ENCODE measurements at places on chromosomes 11 and 22.

DNA sequence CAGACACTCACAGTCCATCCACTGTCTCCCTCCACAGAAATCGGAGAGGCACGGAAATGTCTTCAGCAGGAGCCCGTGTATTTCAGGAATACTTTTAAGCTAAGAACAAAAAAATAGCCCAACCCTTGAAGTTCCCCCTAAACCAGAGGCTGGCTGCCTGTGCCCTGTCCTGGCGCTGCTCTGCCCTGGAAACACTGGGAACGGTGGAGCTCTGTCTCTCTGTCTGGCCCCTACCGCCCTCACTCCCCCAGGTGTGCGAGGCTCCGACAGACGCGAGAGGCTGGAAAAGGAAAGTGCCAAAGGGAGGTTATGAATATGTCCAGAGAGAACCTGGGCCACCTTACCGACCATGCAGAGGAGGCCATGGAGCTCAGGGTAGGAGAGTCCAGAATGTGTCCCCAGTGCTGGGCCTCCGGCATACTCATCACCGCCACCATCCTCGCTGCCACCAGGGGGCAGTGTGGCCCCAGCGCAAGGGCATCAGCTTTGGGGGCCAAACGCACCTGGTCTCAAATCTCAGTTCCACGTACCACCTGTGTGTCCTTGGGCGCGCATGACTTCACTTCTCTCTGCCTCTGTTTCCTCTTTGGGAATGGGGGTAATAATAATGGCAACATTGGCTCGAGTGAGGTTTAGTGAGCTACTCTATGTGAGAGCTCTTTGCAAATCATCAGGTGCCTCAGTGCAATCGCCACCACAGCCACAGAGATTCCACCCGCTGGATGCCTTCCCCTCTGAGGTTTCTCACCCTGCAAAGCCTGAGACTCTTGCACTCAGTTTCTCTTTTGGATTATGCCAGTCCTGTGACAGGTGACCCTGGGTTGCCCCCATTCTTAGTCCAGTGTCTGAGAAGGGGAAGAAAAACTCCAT lies 10.4 kb upstream of the SLCO2B1 start:
- DNase-seq: no peak

GRCh38 chr22:43476341-43476740 lies 64.5 kb downstream of the MPPED1 start:
- no peak for DNase-seq

DNA sequence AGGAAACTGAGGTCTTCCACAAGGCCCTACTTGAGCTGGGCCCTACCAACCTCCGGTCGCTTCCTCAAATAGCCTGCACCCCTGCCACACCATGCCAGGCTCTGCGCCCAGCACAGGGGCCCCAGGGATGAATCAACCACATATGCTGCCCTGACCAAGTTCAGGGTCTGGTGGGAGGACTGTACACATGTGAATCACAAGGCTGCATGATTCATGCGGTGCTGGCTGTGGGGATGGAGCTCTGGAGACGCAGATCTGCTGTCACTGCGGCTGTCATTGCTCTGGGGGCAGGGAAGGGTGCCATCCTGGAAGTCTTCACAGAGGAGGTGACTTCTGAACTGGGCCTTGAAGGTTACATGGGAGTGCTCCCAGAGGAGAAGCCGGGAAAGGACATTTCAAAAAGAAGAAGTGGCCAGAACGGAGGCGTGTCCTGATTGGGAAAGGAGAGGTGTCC lies 21.5 kb downstream of the CYTH4 start:
- no peak for DNase-seq

DNA sequence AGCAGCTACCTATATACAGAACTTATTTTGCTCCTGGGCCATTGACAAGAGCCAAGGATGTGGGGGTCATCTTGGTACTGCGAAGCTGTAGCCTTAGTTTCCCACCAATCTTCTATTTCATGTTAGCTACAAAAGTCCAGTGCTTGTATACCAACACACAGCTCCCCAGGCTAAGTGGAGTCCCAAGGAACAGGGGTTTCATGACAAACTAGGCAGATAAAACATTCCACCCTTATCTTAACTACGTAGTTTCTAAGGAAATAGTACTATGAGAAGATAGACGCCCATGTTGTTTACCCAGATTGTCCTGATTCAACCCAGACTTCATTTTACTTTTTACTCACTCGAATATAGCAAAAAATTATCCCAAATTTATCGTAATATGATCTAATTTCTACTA lies 218.5 kb downstream of the DYNC2H1 start:
- no peak for DNase-seq

GRCh38 chr11:17543041-17543440 lies 1.2 kb downstream of the USH1C start:
- no peak for DNase-seq

DNA sequence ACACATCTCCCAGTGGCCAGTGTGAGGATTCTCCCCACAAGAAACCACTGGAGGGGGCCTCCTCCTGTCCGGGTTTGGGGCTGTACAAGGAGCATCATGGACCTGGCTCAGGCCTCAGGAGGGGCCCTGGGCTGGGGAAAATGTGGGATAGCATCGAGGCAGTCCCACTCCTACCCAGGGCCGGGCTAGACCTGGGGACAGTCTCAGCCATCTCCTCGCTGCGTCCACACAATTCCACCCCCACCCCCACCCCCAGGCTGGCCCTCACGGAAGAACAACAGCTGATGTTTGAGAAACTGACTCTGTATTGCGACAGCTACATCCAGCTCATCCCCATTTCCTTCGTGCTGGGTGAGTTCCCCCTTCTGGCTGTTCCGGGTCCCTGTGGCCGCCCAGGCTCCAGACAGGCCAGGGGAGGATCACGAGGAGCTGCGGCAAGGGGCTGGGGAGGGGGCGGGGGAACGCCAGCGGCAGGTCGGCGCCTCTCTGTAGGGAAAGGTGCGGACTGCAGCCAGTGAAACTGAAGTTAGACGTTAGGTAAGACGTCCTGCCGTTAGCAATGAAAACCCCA lies 4.8 kb downstream of the BEST1 start:
- no peak for DNase-seq

- no peak for DNase-seq
Measured at GRCh38 chr11:76173663-76174062, 32.6 kb downstream of the WNT11 start.

DNA sequence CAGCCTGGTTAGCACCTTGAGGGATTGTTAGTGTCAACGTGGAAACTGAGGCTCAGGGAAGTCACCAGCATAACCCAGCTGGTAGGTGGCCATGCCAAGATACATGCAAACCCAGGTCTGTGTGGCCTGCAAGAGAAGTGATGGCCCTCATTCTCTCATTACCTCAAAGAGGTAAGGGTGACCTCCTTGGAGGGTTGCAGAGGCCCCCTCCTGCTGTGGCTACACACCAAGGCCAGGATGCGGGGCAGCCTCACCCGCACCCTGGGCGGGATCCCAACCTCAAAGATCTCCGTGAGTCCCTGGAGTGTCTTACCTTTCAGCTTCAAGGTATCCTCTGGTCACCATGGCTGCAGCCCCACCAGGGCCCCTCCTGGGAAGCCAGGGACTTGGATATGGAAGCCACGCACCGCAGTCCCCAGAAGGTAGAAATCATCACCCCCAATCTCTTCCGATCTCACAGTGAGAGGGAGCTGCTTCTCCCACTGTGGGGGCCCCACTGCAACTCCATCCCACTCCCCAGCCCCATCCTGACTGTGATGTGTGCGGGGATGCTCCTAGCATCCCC lies 95.4 kb downstream of the MORC2 start:
- DNase-seq: no peak

DNA sequence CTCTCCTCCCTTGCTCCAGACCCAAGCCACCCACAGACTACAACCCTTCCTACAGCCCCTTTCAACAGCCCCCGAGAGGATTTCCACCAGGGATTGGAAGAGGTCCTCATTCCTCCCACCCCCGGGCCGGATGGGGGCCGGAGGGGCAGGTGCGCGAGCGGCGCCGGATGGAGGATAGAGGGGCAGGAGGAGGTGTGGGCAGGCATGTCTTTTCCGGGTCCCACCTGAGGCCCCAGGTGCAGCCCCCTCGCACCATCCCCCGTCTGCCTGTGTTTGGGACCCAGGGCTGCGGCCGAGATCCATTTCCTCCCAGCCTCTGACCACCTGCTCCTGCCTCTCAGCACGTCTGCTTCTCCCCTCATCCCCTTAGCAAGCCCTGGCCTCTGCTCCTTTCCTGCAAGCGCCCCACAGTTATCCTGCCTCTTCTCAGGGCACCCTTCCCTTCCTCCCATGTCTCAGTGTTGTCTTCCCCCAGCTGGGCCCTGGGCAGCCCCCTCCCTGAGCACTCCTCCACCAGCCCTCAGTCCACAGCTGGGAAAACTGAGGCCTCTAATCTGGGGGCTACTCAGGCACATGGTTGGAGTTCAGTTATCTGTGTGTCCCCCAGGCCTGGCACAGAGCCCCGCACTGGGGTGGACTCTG lies 19.3 kb upstream of the CBX7 start:
- DNase-seq: no peak

- no peak for DNase-seq
Measured at GRCh38 chr11:69167916-69168691, 12.4 kb downstream of the SMIM38 start.

- no peak for DNase-seq
Measured at GRCh38 chr11:111427471-111427912, 48.4 kb upstream of the POU2AF1 start.

DNA sequence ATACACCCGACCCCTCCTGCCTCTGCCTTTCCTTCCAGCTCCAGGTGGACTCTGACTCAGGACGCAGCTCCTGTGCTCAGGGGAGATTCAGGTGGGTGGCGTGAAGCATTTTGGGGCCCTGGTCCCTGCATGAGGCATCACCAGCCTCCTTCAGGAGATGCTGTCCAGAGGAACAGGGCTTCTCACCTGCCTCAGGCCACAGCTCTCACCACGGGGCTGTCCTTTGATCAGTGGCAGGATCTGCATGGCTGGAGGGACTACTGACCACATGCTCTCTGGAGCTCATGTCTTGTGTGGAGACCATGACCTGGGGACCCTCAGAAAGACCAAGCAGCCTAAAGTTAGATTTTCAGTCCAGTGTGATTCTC lies 58.8 kb downstream of the GGTLC2 start:
- DNase-seq: no peak

GRCh38 chr11:3834664-3835461 lies 5.9 kb downstream of the RHOG start:
- no peak for DNase-seq

DNA sequence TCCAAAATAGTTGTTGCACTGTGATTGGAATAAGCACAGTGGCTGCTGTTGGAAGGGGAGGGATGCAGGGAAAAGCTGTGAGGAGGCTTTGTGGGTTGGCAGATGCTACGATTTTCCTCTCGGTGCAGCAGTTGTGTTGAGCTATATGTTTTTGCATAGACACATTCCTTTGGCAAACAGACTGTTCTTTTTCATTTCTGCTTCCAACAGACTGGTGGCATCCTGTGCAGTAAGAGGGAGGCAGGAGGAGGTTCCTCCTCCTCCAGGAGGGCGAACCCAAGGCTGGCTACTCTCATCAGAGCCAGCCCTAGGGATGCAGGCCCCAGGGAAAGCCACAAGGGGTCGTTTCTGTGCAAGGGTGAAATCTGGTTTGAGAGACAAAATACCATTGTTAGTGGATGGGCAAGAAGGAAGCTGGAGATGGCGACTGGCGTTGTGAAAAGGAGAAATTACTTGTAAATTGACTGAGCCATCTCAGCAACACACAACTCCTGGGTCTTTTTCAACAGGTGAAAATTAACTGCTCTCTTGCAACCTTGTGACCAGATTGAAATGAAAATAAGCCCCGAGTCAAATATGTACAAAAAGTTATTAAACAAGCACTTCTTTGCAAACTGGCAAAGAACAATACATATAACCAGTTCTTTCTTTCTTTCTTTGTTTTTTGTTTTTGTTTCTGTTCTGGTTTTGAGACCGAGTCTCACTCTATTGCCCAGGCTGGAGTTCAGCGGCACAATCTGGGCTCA lies 26.5 kb upstream of the UBASH3B start:
- DNase-seq: no peak

- DNase-seq: peak; percentile 9
Measured at GRCh38 chr11:55707029-55707428, 45.0 kb downstream of the OR4C6 start.

- DNase-seq: no peak
Measured at GRCh38 chr11:35029979-35030682, 108.8 kb upstream of the CD44 start.

DNA sequence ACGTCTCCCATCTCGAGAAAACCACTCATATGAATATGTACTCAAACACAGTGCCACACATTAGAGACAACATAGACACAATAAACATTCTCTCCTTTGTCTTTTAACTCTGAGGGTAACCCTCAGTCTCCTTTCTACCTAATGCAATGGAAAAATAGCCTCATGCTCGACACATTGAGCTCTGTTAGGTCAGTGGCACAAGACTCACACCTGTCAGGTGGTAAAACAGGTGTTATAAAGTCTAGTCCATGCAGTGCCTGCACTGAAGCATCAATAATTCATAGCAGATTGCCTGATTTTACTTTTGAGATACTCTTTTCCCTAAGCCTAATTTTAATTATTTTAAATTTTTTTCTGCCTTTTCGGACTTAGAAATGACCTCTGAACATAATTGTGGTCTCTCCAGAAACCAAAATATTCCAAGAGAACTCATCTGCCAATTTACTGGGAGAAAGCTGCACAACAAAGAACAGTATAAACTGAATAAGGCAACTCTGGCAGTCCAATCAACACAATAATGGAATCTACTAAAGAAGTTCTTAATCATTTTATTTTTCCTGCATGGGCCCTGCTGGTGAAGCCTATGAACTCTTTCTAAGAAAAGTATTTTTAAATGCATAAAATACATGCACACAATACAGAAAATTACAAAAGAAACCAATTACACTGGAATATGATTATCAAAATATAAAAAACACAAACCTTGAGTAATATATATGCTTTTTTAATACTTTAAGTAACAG lies 9.9 kb downstream of the RDX start:
- no peak for DNase-seq

- no peak for DNase-seq
Measured at GRCh38 chr11:103420593-103420992, 311.4 kb downstream of the DYNC2H1 start.

DNA sequence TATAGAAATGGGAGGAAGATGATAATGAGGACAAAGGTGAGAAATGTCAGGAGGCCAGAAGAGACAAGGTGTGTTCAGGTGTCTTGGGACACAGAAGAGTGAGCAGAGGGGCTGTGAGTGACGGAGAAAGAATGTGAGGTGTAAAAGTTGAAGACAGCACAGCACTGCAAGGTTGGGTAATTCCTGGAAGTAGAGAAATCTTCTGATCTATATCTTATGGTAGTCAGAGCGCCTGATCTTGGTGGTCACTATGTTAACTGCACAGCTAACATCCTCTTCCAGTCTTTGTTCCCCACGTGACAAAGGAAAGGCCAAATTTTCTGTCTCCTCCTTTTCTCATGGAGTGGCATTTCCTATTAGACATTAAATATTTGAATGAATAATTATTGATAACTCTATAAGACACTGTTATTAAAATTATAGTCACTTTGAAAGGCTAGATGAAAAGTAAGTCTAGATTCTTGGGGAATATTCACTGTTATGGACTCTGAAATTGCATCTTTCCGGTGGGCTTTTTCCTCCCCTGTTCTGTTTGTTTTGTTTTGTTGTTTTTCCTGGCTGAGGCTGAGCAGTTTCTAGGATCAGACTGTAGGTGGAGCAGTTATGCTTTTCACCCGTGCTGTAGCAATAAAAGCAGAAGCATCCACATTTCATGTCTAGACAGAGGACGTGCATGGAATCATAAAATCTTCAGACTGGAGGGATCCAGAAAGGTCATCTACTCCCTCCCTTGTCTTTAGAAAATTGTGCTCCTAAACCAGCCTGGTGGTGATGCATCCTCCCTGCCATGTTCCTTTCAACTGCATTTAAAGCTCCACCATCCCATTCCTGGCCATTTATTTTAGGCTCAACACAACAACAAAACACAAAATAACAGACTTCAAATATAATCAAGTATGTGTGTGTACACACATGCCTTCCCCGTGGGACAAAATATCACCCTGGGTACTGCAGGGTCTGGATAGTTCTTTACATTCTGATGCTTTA lies 26.6 kb downstream of the SC5D start:
- no peak for DNase-seq
